A549 treated with RU486 at 1 μM for 4 hours (cell line): ENCODE measurements at places on chromosomes 1 and 21. TPM values are rescaled to one million over a fixed set of nuclear protein-coding genes. Genes with fewer than 3 reads are reported as not detected.

The ECM1 gene
- 1.5 to 2.4 TPM (median 1.8 TPM) in 5 replicates for total RNA-seq

The RGS8 gene
- total RNA-seq: not detected in 5 replicates

The LAMB3 gene
- 17.7 to 22.4 TPM (median 19.8 TPM) in 5 replicates for total RNA-seq

The FMO1 gene
- not detected in 5 replicates for total RNA-seq

The MAN1C1 gene
- total RNA-seq: 0.08 to 0.22 TPM (median 0.14 TPM) in 5 replicates

The SLAMF8 gene
- total RNA-seq: not detected in 5 replicates

The DNTTIP2 gene
- total RNA-seq: 40.0 to 52.2 TPM (median 42.7 TPM) in 5 replicates

The CA6 gene
- not detected in 5 replicates for total RNA-seq

The TRIM62 gene
- total RNA-seq: 1.8 to 2.6 TPM (median 2.4 TPM) in 5 replicates

The MORN1 gene
- 4.6 to 8.3 TPM (median 6.2 TPM) in 5 replicates for total RNA-seq

The TFF2 gene
- total RNA-seq: 0.47 TPM in 1 of 5 replicates, not detected in the others

The CFHR2 gene
- total RNA-seq: not detected in 5 replicates

The CD1E gene
- total RNA-seq: not detected in 5 replicates
